ENCODE measurements at places on chromosomes 4 and X. TPM values are rescaled to one million over a fixed set of nuclear protein-coding genes. Genes with fewer than 3 reads are reported as not detected.

RAB41 gene
- not detected for total RNA-seq

NAT8L gene
- 0.09 TPM for total RNA-seq

ADAMTS3 gene
- total RNA-seq: 3.8 TPM

RHOXF1 gene
- total RNA-seq: not detected

CXCL13 gene
- not detected for total RNA-seq

HOPX gene
- total RNA-seq: under 0.01 TPM

BCORL1 gene
- total RNA-seq: 1.7 TPM

SCML1 gene
- total RNA-seq: 6.4 TPM

ETDA gene
- not detected for total RNA-seq

MMRN1 gene
- total RNA-seq: 0.14 TPM

RAB40AL gene
- total RNA-seq: 0.37 TPM

LAMP2 gene
- total RNA-seq: 123 TPM

DKK2 gene
- total RNA-seq: 0.09 TPM

GRIA3 gene
- 2.0 TPM for total RNA-seq

PF4V1 gene
- 51.0 TPM for total RNA-seq

MAGEA4 gene
- not detected for total RNA-seq

SEC24D gene
- 55.8 TPM for total RNA-seq

SPANXB1 gene
- not detected for total RNA-seq

MAP7D2 gene
- total RNA-seq: under 0.01 TPM

TRIM60 gene
- total RNA-seq: not detected

SH3BGRL gene
- 34.8 TPM for total RNA-seq

CT45A3 gene
- total RNA-seq: not detected

CCKAR gene
- total RNA-seq: 0.57 TPM

KCTD8 gene
- not detected for total RNA-seq

EIF2S3 gene
- 326 TPM for total RNA-seq

F11 gene
- total RNA-seq: not detected

APOO gene
- 5.4 TPM for total RNA-seq

CDKL2 gene
- total RNA-seq: 0.55 TPM

INTU gene
- total RNA-seq: 5.7 TPM

DUSP9 gene
- not detected for total RNA-seq

COL4A5 gene
- 102 TPM for total RNA-seq

PRIMPOL gene
- total RNA-seq: 10.7 TPM

CCDC110 gene
- 2.0 TPM for total RNA-seq

MAP3K15 gene
- total RNA-seq: 0.09 TPM

DRD5 gene
- not detected for total RNA-seq

ITGB1BP2 gene
- 3.6 TPM for total RNA-seq

ETNPPL gene
- total RNA-seq: not detected

JAKMIP1 gene
- total RNA-seq: not detected

VMA21 gene
- 31.0 TPM for total RNA-seq

ADGRG4 gene
- total RNA-seq: not detected

XG gene
- total RNA-seq: 7.9 TPM

BEND2 gene
- not detected for total RNA-seq

Data from smooth muscle cell of bladder (primary cell).